Effector memory CD8-positive, alpha-beta T cell (primary cell): ENCODE measurements at places on chromosomes 16 and 17.

DNA sequence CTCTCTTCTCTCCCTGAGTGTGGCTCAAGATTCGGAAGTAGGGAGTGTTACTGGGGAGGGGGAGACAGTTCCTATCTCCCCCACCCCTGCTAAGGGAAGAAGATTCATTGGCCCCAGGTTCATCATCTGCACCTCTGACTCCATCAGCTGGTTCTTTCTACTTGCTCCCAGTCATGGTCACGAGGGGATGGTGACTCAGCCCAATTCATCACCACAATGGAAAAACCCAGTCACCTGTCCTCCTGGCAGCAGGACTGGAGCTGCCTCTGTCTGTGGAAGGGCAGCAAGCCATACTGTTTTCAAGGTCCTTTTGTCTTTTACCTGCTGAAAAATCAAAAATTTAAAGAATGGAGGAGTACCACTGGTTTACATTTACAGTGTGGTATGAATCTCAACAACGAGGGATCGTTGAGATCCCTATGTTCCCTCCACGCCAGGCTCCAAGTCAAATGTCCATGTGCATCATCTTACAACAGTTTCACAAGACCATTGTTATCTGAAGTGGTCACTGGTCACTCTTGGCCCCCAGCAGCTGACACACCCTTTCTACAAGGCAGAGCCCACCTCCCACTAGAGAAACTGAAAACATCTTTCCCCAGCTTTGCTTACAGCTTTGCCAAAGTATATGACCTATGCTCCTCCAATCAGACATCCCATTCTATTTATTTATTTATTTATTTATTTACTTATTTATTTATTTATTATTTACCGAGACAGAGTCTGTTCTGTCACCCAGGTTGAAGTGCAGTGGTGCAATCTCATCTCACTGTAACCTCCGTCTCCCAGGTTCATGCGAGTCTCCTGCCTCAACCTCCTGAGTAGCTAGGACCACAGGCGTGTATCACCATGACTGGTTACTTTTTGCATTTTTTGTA lies 40.4 kb upstream of the NDRG4 start:
- DNase-seq: no peak

- no peak for DNase-seq
These were observed 17.4 kb upstream of the PHOSPHO1 start for GRCh38 chr17:49247944-49248343.

GRCh38 chr16:31513126-31513525 lies 4.9 kb upstream of the RUSF1 start:
- no peak for DNase-seq

- DNase-seq: no peak
These were observed 31.6 kb downstream of the IFT140 start for GRCh38 chr16:1580256-1580655.

GRCh38 chr16:23642246-23642774 lies 1.0 kb downstream of the DCTN5 start:
- DNase-seq: no peak

- DNase-seq: no peak
These were observed 34.7 kb downstream of the GINS3 start for GRCh38 chr16:58426966-58427365.

- DNase-seq: no peak
These were observed 8.3 kb upstream of the HEATR6 start for GRCh38 chr17:60086818-60087591.

GRCh38 chr17:64507413-64507782 lies 621 bp downstream of the CEP95 start:
- peak; percentile 32 for DNase-seq

GRCh38 chr16:56628486-56629350 lies 3.1 kb downstream of the MT1E start:
- DNase-seq: no peak

- DNase-seq: no peak
These were observed 32.5 kb downstream of the ASIC2 start for GRCh38 chr17:33260638-33261037.

- no peak for DNase-seq
These were observed 186.0 kb downstream of the GRIN2A start for GRCh38 chr16:9996221-9996620.
